MG63 (cell line): ENCODE measurements at places on chromosomes 13 and 19.

DNA sequence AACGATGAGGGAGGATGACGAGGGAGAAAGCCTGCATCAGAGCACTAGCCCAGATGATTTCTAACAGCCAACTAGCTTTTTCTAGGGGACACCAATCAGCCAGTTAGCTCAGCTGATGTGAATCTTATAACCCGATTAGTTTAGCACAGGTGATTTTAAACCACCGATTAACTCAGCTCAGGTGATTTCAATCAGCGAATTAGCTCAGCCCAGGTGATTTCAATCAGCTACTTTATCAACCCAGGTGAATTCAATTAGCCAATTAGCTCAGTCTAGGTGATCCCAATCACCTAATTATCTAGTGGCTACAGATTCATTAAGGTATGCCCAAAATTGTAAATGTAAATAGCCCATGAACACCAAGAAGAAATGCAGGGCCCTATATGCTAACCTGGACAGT is 146.9 kb downstream of the ZNF486 start:
- no peak for DNase-seq

- no peak for DNase-seq
Measured at GRCh38 chr13:82720986-82721385, 1161.3 kb downstream of the SLITRK1 start.

GRCh38 chr19:10964903-10965302 is 4.1 kb downstream of the SMARCA4 start:
- no peak for DNase-seq

- DNase-seq: no peak
Measured at GRCh38 chr13:34779171-34779570, 162.9 kb upstream of the NBEA start.

DNA sequence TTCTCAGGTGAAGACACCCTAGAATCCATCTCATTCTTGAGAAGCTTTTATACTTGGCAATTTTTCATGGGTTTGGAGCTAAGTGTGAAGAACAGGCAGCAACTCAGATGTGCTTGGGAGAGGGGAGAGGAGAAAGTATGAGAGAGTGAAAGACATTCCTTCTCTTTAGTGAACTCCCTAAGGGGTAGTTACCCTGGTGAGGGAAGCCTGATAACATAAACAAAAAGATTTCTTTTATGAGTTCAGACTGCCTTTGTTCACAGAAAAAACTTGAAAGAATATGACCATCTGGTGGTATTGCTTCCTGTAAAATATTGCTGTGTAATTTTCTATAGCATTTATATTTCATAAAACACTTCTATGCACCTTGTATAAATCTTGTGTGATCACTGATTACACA is at the start of gene STOML3:
STOML3 (minus strand) TSS at position 139 of the 400 bp plus-strand sequence; CDS start at position 29, 110 bp downstream.
- no peak for DNase-seq

DNA sequence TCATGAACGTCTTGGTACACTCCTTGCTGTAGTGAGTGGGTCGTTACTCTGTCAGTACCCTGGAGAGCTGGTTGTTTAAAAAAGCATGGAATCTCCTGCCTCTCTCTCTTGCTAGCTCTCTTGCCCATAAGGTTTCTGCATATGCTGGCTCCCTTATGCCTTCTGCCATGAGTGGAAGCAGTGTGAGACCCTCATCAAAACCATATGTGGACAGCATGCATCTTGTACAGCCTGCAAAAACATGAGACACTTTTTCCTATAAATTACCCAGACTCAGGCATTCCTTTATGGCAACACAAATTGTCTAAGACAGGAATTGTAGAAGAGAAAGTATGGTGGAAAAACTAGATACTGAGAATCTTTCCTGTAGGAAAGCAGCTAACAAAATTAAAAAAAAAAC is 516.3 kb downstream of the SLITRK6 start:
- DNase-seq: no peak

DNA sequence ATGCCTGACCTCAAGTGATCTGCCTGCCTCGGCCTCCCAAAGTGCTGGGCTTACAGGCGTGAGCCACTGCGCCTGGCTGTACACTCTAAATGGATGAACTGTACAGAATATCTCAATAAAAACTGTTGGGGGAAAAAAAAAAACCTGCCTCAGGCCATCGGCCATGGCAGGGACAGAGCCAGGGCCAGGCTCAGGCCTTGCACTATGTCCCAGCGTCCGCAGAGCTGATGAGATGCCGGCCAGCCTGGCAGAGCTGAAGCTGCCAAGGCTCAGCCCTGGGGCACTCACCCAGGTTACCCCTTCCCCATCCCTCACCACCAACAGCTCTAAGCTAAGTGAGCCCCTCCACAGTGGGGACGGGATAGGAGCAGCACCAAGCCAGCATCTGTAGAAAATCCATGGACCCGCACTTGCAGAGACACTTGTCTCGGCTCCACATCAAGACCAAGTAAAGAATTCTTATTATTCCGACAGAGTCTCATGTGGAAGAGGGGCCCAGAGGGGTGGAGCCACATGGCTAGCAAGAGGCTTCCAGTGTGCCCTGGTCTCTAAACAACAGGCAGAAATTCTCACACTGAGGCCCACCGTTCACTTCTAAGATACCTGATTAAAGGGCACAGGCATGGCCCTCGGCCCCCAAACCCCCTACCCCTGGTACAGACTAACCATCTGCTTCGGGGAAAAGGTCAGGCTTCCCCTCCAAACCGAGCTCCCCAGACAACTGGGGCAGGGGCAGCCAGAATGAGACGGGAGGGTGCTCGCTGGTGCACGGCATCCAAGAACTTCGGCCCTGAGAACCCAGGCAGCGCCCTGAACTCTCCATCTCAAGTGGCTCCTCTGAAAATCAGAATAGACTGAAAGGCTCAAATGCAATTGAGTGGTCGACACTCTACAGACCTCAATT is 5.8 kb downstream of the PPP6R1 start:
- no peak for DNase-seq

DNA sequence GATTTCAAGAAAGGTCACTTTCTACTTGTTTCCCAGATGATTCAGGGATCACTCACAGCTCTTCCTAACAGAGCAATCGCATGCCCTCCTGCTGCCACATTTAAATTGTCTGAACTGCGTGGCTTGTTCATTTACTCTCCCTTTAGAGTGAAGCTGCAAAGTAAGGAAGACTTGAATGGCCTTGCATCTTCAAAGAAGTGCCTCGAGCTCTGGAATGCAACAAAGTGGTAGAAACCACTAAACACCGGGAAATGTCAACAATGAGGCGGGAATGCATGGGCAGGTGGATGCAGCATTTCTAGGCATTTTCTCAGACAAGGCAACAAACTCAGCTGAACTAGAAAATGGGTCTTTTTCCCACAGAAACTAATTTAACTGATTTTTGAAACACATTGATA is 10.3 kb upstream of the DACH1 start:
- DNase-seq: no peak

- DNase-seq: no peak
Measured at GRCh38 chr13:97849305-97849704, 104.2 kb upstream of the IPO5 start.

DNA sequence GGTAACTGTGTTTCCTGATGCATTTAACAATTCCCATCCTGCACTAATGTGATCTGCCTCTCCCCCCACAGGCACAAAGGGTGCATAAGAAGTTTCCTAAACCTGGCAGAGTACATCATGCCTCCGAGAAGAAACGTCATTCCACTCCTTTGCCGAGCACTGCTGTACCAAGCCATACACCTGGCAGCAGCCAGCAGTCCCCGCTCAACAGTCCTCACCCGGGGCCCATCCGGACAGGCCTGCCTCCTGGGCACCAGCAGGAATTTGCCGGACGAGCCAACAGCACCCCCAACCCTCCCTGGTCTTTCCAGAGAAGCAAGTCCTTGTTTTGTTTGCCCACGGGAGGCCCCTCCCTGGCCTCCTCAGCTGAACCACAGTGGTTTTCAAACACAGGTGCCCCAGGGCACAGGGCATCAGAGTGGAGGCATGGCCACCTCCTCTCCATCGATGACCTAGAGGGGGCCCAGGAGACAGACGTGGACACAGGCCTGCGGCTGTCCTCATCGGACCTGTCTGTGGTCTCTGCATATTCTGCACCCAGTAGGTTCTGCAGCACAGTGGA is 58.3 kb downstream of the FAM124A start:
- DNase-seq: no peak

GRCh38 chr13:79407349-79407979 is 1.4 kb upstream of the RBM26 start:
- no peak for DNase-seq

- DNase-seq: no peak
Measured at GRCh38 chr13:94620286-94620896, 18.7 kb downstream of the GPR180 start.

GRCh38 chr19:5196832-5197231 is 143.8 kb downstream of the PTPRS start:
- DNase-seq: no peak

GRCh38 chr19:35729763-35730162 is 12.0 kb downstream of the KMT2B start:
- DNase-seq: no peak

DNA sequence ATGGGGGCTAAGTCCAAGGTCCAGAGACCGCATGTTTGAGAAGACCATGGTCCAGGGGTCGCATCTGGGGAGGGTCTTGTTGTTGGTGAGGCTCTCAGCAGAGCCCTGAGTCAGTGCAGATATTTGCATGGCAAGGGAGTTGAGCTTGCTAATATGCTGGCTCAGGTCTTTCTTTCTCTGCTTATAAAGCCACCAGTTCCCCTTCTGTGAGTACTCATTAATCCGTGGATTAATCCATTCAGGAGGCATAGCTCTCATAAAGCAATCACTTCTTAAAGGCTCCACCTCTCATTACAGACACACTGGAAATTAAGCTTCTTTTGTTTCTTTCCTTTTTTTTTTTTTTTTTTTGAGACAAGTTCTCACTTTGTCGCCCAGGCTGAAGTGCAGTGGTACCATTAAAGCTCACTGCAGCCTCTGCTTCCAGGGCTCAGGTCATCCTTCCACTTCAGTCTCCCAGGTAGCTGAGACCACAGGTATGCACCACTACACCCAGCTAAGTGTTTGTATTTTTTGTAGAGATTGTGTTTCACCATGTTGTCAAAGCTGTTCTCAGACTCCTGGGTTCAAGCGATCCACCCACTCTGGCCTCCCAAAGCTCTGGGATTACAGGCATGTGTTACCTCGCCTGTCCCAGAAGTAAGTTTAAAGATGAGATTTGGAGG is 216.4 kb downstream of the SLITRK5 start:
- no peak for DNase-seq

DNA sequence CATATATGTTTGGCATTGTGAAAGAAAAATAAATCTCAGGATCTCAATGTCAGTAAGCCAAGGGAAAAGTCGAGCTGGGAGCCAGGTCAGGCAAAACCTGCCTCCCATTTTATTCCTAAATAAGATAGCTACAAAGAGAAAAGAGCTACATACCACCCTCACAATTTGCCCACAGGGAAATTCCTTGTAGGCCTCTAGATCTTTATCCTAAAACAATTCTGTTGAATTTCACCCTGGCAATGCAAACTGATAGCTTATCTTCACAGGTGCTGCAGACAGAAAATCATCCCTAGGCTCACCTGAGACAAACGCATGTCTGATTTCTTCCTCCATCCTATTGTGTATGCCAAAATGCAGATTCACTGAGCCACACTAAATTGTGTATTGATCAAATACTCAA is 2587.1 kb downstream of the PCDH9 start:
- no peak for DNase-seq

- peak; percentile 34 for DNase-seq
Measured at GRCh38 chr13:99617474-99618255, 116.4 kb downstream of the TM9SF2 start.

GRCh38 chr13:39253774-39254173 is 215.5 kb downstream of the NHLRC3 start:
- DNase-seq: peak; percentile 53

- peak; percentile 49 for DNase-seq
Measured at GRCh38 chr13:94454906-94455305, 24.6 kb downstream of the DCT start.

DNA sequence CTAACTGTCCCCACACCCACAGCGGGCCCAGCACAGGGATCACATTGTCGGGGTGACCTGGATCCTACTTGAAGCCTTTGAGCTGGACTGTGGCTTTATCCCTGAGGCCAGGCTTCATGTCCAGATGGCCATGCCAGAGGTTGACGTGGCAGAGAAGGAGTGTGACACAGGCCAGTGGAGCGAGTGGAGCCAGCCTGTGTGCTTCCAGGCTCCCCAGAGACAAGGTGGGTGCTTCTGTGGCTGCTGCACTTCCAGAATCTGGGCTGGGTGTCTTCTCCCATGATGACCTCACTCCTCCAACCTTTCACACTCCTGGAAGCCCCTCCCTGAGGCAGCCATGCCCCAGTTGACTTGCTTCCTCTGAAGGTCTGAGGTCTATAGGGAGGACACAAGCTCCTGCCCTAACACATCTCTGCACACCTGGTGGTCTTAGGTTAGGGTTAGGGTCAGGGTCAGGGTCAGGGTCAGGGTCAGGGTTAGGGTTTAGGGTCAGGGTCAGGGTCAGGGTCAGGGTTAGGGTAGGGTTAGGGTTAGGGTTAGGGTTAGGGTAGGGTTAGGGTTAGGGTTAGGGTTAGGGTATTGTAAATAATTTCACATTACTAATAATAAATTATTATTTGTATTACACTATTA is 13.1 kb upstream of the MZF1 start:
- DNase-seq: no peak

DNA sequence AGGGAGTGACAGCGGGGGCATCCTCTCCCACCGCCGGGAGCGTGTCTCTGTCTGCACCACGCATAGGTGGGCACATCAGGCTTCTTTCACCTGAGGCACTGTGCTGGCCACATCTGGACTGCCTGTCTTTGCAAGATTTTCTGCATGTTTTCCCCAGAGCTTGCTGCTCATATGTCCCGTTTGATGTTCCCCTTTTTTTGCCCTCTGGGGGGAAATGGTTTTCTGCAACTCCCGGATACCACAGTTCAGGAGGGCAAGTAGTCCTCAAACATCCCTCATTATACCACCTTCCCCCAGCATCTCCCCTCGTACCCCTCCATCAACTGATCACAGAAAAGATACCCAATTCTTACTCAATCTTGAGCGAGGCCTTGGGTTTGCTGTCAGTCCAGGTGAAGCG is 168.0 kb downstream of the PAN3 start:
- DNase-seq: no peak

DNA sequence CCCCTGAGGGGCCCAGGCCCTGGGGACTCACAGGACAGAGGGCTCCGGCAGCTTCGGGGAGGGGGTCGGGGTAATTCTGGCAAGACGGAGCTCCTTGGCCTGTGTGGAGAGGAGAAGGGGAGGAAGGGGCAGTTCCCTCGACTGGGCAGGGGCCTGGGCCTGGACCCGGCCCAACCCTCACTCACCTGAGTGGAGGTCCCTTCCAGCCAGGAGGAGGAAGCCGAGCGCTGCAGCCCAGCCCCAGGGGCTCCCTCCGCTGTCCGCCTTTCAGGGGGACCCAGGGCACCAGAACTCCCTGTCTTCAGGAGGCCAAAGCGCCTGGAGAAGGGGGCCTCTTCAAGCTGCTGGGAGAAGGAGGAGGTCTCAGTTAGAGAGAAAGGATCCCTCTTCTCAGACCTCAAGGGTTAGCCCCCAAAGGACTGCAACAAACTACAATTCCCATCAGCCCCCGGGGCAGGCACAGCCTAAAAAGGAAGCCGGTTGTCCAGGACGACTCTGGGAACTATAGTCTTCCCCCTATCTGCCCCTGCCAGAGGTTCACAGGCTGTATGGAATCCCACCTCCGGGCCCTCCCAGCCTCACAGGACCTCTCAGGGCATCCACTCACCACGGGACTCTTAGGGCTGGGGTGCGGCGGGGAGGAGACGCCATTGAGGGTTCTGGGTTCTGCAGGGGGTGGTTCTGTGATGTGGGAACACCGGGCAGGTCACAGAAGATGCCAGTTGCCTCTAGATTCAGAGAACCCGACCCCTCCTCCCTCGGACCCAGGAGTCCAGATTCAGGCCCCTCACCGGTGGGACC is 19.8 kb downstream of the EPS8L1 start:
- DNase-seq: no peak

GRCh38 chr19:46381756-46382345 is 31.5 kb downstream of the CCDC8 start:
- DNase-seq: no peak

GRCh38 chr19:2054763-2055162 is 3.7 kb upstream of the MKNK2 start:
- DNase-seq: no peak
